ENCODE measurements at places on chromosomes 3 and 15.

- DNase-seq = no peak
These were observed 45.7 kb upstream of the PLSCR5 start for GRCh38 chr3:146650691-146651442.

GRCh38 chr3:177744873-177745606, 547.8 kb upstream of the TBL1XR1 start:
- DNase-seq = no peak

GRCh38 chr3:71428841-71429596, 154.5 kb downstream of the FOXP1 start:
- DNase-seq = no peak

- no peak for DNase-seq
These were observed 98.1 kb downstream of the LRRK1 start for GRCh38 chr15:101017093-101017754.

- peak; percentile 15 for DNase-seq
These were observed 59.9 kb downstream of the GALK2 start for GRCh38 chr15:49229922-49230321.

DNA sequence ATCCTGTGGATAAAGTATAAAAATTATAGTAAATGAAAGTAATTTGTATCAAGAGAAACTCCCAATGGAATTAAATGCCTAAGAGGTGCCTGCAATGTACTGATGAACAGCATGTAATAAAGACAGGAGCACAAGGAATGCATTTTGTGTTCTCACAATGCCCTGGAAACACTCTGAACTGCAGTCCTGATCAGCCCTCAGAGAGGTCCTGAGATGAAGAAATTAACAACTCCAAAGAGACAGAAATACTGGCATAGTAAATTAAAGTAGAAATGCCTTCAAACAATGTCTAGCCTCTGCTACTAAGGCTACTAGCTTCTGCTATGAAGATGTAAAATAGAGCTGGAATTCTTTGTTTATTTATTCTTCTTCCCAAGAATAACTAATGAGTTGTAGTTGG, 59.9 kb downstream of the CFAP20DC start:
- no peak for DNase-seq

DNA sequence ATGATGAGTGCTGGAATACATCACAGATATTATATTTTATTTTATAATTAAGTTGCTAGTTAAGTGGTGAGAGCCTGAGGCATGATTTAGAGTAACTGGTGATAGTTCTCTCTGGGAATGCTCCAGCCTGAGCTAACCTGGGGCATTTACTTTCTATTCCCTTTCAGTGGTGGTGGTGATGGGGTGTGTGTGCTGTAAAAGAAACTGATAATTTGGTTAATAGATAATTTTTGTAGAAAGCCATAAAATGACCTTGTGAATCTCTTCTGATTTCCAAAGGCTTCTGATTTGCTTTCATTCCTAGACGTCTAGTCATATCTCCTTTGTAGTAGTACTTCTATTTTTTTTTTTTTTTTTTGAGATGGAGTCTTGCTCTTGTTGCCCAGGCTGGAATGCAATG, 46.8 kb upstream of the DPPA4 start:
- no peak for DNase-seq

- no peak for DNase-seq
These were observed 90.6 kb downstream of the CNTN3 start for GRCh38 chr3:74523811-74524210.

DNA sequence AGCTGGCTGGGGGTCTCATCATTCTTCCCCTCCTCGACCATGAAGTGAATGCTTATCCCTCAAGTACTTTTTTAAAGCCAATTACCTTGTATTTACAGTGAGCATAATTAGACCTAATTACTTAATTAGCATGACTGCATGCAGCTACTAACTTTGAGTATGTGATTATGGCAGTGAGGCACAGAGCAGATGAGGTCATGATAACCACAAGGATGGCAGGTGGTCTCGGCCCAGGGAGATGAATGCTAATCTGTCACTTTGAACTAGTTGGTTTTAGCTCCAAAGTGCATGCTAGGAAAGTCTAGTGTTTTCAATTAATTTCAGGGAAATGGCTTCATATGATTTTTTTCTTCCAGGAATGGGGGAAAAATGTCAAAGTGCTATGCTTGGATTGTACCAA, 233.8 kb downstream of the NTRK3 start:
- DNase-seq = no peak

DNA sequence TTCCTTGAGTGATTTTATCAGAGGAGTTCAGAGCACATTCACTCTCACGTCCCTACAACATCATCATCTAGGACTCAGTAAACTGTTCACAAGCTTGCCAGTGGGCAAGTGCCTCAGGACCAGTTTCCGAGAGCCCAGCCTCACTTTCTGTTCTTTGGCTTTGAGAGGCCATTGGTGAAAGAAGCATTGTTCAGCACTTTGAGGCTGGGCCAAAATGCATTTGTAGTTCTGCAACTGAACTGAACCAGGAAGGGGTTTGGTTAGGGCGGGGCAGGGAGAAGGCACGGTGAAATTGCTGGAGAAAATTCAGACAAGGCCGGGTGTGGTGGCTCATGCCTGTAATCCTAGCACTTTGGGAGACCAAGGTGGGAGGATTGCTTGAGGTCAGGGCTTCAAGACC, 222.1 kb upstream of the CHRM5 start:
- DNase-seq = no peak

- no peak for DNase-seq
These were observed 397.3 kb upstream of the RASGRP1 start for GRCh38 chr15:38961931-38962330.

- DNase-seq = no peak
These were observed at the start of gene CCR2 for GRCh38 chr3:46353647-46354410. Gene CCR2, plus strand, starts transcription at chr3:46354111. Its CDS starts 3,417 bp downstream, at chr3:46357528.

DNA sequence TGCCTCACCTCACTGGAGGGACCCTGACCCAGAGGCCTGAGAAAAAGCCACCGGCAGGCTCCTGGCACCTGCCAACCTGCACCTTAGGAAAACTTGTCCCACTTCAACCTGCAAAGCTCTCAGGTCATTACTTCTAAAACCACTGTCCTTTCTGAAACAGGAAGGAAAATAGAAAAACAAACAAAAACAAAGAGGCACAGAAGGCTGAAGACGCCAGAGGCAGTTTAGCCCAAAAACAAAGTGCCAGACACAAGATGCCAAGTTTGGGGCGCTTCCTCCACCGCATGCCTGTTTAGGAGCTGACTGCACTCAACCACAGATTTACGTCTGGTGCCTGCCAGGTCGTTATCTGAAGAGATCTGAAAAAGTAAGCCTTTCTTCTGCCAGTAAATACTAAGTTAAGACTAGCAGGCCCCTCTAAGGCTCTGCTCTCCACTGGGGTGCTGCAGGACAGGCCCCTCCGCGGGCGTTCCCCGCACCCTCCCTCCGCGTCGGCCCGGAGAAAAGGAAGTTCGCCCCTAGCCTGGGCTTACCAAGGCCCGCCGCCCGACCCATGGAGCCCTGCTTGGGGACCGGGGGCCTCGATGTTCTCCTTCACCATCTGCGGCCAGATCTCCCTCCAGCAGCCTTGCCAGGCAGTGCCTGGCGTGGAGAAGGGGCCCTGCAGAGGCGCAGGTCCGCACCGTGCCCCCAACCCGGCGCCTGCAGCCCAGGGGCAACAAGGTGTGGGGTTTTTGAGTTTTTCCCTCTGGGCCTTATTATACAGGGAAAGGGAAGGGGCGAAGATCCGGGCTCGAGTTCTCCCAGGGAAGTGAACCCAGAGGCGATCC, 1.3 kb downstream of the GOLGA8A start:
- no peak for DNase-seq

DNA sequence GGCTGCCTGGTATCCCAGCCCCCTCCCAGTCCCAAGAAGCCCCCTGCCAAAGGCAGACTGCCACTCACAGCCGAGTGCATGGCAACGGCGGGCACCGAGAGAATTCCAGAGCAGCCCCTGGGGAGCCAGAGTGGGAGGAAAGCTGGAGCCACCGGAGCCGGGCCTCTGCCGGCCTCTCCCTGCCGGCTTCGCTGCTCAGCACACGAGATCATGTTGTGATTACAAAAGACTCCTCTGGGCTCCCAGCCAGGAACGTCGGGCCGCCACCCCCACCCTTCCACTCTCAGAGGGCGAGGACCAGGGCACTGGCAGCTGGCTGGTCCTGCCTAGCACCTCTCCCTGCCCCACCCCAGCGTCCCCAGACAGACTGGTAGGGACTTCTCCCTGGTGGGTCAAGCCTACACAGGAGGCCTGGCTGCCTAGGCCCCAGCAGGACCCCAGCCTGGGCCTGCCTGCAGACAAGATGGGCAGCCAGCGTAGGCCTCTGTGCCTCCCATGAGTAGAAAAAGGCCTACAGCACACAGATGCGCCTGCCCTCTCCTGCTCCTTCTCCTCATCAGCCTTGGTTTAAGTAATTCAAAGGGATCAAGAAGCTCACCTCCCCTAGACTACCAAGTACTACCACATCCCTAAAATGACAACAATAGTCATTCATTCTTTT, at the start of gene CCDC9B:
TSS of gene CCDC9B (minus strand) at position 200 of the 661 bp plus-strand sequence. CDS start at position 80, 120 bp downstream.
- DNase-seq = peak; percentile 86

GRCh38 chr3:50503504-50504342, at the start of gene CACNA2D2:
Gene CACNA2D2, minus strand, starts transcription at chr3:50503634. Its CDS starts 211 bp downstream, at chr3:50503423.
- no peak for DNase-seq

GRCh38 chr3:126289096-126289495, 68.1 kb downstream of the KLF15 start:
- no peak for DNase-seq

- peak; percentile 47 for DNase-seq
These were observed 56.3 kb upstream of the FSTL1 start for GRCh38 chr3:120506828-120507774.

DNA sequence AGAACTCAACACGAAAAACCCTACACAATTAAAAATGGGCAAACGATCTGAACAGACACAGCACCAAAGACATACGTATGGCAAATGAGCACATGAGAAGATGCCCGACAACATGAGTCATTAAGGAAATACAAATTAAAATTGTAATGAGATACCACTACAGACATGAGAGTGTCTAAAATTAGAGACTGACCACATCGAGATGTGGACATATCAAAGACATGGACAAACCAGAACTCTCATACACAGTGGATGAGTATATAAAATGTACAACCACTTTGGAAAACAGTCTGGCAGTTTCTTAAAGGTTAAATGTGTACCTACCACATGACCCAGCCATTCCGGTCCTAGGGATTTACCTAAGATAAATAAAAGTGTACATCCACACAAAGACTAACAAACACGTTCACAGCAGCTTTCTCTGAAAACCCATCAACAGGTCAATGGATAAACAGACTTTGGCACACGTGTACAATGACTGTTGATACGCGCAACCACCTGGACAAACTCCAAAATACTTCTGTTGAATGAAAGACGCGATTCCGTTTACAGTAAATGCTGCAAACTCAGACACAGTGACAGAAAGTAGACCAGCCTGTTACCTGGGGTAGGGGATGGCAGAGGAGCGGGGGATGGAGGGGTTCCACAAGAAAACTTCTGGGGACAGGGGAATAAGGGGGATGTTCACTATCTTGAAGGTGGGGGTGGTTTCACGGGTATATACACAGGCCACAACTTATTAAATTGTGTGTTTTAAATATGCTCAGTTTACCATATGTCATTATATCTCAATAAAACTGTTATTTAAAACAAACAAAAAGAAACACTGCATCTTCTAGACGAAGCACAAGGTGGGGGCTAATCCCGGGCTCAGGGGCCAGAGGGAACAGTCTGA, 2.1 kb downstream of the TNK2 start:
- peak; percentile 51 for DNase-seq

DNA sequence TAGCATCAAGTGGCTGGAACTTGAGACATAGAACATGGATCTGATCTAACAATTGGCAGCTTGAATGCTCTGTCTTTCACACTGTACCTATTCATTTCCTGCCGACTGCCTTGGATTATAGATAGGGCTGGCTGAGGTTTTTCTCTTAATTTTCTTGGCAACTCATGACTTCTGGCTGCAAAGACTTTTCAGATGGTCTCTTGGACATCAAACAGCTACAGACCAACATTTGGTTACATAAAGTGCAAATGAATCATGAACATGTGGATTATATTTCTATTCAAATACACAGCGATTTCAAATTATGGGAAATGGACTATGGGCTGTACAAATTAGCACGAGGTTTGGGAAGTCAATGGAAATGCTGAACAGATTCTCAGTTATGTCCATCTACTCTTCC, 26.2 kb upstream of the IL16 start:
- no peak for DNase-seq

DNA sequence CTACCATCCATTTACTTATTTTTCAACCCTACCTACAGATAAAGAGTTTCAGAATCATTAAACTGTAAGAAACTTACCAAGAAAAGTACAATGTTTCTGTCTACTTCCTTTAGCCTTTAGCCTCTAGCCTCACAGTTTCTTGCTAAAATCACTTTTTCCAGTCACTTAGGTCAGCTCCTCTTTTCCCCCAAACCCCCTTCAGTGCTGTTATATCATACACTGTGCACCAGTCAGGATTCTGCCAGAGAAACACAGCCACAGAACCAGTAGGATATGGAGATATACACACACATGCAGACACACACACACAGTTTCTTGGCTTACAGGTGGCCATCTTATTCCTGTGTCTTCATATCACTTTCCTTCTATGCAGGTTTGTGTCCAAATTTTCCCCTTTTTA, 139.9 kb upstream of the LIPC start:
- DNase-seq = no peak

- no peak for DNase-seq
These were observed 676.0 kb downstream of the GRM7 start for GRCh38 chr3:7536921-7537320.

GRCh38 chr3:28726840-28727239, 378.2 kb upstream of the AZI2 start:
- DNase-seq = no peak

DNA sequence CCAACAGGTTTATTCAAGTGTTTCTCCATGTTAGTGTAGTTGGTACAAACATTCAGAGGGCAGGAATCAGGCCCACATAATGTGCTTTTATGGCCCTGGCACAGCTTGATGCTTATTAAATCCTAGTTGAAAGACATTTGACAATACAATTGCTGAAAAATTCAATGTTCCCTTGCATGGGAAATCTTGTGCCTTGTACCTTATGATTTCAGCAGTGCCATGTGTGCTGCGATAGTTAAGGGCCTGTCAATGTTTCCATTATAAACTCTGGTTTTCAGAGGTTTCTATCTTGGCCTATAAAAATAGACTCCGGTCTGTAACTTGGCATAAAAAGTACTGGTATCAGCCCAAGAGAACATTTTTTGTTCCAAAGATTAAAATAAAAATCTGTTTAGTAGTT, 207.2 kb downstream of the TBC1D5 start:
- no peak for DNase-seq

- no peak for DNase-seq
These were observed 7.9 kb upstream of the ANPEP start for GRCh38 chr15:89822611-89822950.

DNA sequence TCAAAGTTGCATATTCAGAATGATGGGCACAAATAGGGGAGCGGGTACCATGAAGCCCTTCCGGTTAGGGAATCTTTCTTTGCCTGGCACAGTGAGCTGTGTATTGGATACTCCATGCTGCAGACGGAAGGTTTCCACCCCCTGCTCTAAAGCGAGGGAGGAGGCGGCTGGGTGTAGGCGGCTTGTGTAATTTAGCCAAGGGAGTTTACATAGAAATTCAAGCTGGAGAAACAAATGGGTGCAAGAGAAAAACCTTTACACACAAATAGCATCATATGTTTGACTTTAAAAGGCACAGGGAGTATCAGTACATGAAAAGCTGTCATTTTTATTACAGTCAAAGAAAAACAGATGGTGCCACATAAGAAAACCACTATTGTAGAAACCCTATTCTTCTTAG, 59.3 kb upstream of the ADCY5 start:
- DNase-seq = peak; percentile 47

GRCh38 chr3:30672287-30672735, 65.9 kb downstream of the TGFBR2 start:
- no peak for DNase-seq
